CD4-positive, alpha-beta T cell (primary cell): ENCODE measurements at places on chromosomes 3 and 15.

GRCh38 chr3:168336276-168336675 lies 240.6 kb upstream of the GOLIM4 start:
- DNase-seq: no peak

DNA sequence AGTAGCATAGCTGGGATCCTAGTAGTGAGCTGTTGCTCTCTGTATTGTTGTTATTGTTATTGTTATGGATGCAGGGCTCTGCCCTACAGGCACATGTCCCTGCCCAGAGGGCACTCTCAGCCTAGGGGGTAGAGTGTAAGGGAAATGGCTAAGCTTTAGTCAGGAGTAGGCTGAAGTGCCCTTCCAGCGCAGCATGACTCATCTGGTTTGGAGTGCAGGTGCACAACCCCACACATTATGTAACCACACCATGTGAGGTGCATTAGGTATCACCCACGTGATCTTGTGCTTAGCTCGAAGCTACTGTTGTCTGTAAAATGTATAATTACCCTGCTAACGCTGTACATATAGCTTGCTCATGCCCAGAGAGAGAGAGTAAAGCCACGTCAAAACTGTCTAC lies 48.3 kb upstream of the TIPARP start:
- DNase-seq: no peak

DNA sequence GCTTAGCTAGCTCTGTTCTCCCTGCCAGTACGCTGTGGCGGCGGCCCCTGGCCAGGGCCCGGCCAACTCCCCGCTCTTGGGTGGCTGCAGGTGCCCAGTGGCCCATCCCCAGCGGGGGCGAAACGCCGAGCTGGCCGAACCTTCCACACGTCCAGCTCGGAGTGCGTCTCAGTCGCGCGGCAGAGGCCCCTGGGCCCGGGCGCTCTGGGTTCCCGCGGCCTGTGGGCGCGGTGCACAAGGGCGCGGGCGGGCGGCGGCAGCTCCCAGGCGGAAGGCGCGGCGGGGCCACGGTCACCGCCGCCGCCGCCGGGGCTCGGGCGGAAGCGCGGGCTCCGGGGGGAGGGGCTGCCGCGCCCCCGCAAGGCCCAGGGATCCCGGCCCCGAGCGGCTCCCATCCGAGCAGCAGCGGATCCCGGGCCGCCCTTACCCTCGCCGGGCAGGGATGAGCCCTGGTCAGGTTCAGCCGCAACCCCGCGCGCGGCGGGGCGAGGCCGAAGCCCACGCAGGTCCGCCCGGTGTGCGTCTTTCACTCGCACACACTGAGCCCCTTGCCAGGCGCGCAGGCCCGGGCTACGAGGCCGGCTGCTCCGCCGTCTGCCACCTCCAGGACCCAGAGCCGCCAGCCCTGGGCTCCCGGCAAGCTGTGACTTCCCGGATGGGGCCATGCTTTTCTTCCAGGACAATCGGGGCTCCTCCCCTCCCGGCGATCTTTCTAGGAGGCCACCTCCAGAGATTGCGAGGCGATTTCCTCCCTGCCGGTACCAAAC lies 54.2 kb downstream of the CCDC54 start:
- peak; percentile 7 for DNase-seq

GRCh38 chr15:95086531-95087252 lies 855.3 kb downstream of the MCTP2 start:
- DNase-seq: no peak

- no peak for DNase-seq
Observed at GRCh38 chr3:29554566-29554965, 273.7 kb downstream of the RBMS3 start.

DNA sequence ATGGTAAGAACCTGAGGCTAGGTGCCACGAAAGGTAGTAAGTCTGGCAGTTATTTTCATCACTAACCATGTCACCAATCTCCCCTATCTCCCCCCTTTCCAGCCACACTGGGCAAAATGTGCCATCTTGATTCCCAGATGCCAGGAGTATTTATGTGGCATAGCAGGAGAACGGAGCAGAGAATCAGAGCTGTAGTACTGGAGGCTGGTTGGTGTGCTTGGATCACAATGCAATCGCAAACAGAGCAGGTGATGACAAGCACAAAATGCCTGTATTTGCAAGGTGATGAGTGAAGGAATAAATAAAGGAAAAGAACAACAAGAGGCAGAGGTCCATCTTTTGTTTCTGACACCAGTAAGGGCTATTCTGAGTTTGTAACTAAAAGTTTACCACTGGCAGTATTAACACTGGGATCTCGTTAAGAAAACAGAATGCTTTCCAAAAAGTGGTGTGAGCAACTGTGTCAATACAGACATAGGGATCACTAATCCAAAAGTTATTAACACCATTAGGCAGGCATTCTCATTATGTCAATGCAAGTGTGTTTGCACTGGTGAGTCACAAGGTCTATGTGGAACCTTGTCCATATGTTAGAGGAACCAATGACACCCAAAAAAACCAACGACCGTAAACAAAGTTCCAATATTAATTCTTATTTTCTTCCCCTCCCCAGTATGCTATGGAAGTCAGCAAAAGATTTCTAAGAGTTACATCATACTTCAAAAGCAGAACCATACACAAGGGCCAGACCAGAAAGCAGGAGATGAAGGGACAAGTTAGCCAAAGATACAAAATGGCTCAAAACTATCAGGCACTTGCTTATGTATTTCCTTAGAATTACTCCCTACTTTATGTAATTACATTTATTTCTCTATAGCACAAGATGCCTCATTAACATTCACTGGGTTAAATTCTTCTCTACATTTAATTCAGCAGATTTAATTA lies 556.6 kb downstream of the FOXP1 start:
- DNase-seq: no peak

DNA sequence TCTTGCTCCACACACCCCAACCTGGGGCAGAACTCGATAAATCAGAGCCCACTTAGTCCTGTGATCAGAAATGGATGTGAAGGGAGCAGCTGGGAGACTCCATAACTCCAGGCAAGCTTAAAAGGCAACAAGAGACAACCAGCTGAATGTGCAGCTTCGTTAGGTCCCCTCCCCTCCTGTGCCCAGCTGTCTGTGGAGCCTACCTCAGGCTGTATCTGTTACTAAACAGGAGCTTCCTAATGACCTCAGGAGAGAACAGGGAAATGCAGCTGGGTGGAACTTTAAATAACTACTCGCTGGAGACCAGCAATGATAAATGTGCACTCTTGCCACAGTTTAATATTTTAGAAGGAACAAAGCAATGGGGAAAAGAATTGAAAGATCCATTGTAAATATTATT lies 25.9 kb downstream of the SLC9A9 start:
- DNase-seq: no peak

GRCh38 chr3:160108362-160108761 lies 116.9 kb upstream of the C3orf80 start:
- no peak for DNase-seq

- no peak for DNase-seq
Observed at GRCh38 chr3:139129892-139130291, 85.2 kb upstream of the PRR23C start.

DNA sequence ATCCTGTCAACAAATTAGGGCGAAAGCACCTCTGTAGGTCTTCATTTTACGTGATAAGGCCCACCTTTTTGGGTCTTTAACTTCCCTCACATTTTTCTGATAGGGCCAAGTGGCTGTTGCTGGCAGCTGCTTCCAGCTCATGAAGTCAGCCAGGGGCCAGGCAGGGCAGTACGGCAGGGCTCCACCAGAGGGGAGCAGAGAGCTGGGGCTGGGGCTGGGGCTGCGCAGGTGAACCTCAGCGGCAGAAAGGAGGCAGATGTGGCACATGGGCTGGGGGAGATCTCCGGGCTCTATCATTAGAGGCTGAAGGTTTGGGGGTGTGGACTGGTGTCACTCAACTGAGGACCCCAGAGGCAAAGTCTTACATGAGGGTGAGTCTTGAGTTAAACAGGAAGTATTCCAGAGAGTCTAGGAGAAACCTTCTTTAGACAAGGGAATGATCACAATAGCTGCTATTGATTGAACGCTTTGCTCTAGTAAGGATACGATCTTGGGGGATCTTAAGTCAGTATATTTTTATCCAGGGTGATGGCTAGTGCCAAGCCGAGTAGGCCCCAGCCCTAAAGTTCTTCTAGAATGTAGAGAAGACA lies 62.8 kb upstream of the MEX3B start:
- peak; percentile 64 for DNase-seq
